ENCODE measurements at places on chromosomes 6 and 20.

GRCh38 chr20:50562262-50562701, 52.1 kb downstream of the PTPN1 start:
- no peak for DNase-seq

DNA sequence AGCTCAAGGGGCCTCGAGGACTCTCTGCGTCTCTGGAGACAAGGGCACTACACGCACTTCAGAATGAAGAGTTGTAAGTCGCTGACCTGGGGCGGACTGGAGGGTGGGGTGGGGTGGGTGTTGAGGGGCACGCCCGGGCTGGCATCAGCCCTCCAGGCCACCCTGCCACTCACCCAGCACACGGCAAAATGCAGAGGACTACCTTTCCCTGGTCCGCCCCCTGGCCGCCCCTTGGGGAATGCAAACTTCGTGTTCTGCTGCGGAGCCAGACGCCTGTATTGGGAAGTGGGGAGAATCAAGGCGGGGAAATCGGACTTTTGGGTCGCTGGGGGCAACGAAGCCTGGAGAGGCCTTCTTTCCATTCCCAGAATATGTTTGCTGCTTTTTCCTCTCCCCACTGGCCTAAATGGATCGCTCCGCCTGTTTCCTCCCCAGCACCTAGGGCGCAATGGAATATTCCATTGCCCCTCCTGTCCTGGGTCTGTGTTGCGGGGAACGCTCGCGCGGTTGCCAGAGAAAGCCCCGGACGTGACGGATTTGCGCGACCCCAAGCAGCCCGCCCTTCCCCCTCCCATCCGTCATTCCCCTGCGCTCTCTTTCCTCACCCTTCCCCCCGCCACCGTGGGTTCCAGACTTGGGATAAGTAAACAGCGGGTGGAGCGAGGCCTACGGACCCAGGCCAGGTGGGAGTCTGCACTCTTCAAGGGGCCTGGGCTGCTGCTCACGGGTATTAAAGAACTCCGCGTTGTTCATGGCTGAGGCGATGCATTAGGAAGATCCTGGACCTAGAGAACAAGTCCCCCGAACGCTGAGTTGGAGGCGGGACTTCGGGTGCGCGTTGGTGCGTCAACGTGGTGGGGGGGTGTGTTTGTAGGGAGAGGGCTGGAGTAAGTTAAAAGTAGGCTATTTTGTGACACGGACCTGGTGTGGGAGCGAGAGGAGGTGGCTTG, at the start of gene PPT2:
TSS of gene PPT2 (plus strand) at position 578 of the 950 bp plus-strand sequence. CDS start 454 bp downstream, outside the sequence.
- DNase-seq: peak; percentile 96

- DNase-seq: no peak
These were observed 158.4 kb downstream of the ZDHHC14 start for GRCh38 chr6:157539421-157539822.

DNA sequence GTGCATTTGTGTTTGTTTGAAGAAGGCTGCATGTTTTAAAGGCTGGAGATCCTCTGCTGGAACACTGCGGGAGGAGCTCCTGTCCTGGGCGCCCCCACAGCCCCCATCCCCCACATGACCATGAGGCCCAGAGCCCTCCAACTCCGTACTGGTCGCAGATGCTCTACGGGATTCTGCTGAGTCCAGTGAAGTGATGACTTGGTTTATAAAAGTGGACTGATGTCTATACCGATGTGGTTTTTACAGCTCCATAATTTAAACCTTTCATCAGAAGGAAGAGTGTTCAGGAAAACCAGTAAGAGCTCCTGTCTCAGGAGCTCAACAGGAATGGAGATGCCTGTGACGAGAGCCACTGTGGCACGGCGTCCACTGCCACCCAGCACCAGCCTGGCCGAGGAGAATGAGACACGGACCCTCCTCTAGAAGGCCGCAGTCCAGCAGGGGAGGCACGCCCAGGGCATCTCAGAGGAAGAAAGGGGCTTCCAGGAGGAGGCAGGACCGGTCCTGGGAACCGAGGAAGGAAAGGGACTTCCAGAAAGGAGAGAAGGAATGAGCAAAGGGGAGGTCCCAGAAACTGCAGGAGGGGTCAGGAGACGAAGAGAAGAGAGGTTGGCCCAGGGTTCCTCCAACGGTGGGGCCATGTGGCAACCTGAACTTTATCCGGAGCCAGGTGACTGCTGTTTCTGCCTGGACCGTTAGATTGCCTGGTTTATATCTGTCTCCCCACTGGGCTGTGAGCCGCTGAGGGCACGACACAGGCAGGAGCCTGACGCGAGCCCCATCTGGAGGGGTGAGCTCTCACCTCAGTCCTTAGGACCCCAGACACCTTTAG, 26.9 kb downstream of the BFSP1 start:
- DNase-seq: no peak

GRCh38 chr6:167687116-167687725, 139.5 kb upstream of the AFDN start:
- no peak for DNase-seq

GRCh38 chr6:125300992-125301434, 754 bp downstream of the HDDC2 start:
- DNase-seq: no peak

DNA sequence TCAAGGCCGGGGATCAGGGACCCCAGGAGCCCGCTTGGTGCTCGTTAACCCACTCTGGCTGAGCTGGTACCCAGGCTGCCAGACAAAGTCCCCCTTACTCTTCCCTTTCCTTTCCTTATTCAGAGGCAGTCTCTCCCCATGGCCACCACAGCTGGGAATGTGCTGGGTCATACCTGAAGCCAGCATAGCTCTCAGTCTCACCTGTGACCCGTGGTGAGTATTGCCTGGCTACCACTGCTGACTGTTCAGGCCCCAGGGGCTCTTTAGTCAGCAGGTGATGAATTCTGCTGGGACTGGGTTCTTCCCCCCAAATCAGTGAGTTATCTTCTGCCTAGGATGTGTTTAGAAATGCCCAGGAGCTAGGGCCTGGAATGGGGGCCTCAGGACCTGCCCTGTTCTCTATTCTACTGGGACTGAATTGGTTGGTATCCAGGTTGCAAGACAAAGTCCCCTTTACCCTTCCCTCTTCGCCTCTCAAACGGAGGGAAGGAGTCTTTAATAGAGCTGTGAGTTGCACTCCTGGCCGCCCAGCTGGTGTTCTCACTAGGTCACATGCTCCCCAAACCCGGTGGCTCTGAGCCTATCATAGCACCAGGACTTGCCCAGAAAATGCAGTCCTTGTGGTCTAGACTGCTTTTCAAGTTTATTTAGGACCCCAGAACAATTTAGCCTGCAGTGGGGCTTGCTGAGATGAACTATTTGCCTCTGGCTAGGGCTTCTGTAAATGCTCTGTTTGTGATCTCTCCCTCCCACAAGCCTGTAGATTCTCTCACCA, 64.6 kb downstream of the MYO6 start:
- no peak for DNase-seq

DNA sequence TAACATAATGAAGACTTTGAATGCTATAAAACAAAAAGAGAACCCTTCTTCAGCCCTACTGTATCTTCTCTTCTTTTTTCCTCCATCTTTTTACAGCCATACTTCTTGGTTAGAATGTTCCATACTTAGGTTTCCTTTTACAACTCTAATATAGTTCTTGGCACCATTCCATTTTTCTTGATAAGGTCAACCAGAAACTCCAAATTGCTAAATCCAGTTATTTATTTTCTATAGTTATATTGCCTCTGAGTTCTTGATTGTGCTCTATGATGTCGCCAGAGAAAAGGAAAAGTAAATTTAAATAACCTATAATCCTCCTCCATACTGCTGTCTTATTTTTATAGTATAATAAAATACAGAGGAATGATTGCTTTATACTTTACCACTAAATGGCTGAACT, 26.7 kb upstream of the COL10A1 start:
- no peak for DNase-seq

GRCh38 chr6:161168281-161168891, 105.5 kb downstream of the AGPAT4 start:
- DNase-seq: no peak

DNA sequence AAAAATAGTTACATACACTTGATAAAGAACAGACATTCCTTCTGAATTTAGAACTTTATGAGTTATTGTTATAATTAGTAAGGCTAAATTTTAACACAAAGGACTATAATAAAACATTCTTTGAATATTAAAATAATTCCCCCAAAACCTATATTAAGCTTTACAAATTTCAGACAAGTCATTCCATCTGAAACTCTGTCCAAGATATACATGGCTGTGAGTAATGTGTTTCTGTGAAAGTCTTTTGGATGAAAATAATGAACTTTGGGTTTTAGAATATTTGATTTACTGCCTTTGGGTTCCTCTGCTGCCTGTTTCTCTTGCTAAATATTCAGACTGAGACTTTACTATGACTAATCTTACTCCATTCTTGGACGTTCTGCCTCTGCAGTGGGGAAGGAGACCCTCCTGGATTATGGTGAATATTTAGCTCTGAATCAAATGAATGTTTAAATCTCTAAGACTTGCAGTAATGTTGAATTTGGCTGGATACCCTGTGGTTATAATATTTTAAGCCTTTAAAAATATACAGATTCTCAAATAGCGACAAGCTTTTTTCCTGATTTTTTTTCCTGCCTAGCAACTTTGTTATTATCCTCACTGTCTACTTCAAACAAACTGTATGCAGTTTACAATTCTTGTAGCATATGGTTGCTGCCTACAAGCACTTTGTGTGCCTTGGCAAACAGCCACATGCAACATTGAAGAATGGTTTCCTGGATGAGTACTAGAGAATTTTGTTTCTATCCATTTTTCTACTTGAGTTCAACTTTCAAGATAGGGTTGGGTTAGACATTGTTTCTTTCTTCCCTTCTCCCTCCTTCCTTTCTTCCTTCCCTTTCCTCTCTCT, 51.4 kb downstream of the TXLNB start:
- peak; percentile 69 for DNase-seq

DNA sequence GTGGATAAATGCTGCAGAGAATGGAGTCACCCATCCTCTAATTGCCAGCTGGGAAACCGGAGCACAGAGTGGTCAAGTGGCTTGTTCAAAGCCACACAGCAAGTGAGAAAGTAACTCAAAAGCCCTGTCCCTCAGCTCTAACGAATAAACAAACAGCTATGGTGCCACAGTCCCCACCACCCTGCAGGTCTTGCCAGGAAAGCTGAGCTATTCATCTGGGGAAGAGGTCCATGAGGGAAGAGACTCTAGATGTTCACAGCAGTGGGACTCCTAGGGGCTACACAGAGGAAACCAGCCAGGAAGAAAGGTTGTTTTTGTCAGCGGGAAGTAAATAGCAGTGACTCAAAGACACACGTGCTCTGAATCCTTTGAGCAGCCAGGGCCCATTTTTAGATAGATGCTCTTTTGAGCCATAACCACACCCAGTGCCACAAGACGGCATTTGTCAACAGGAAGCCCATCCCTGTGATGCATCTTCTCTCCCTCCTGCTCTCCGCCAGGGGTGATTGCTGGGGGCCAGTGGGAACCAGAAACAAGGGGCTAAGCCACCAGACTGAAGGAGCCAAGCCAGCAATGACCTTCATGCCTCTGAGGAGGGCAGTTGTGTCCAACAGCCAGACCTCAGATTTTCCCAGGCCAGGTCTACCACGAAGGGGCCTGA, 32.4 kb upstream of the TCP11 start:
- DNase-seq: peak; percentile 67

DNA sequence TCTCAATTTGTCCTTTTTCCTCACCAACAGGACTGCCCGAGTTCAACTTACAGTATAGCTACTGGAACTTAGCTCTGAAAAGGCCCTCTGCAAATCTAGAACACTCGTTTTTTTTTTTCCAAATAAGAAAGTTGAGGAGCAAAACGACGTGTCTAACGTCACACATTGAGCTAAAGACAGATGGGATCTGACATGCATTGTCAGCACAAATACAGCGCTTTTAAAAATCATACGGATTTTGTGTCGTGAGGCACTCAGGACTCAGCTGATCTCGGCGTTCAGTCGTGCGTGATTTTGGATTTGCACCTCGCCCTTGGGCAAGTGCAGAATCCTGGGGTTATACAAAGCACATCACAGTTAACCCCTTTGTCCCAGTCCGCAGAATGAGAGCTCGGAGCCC, 94.7 kb upstream of the ZNF322 start:
- DNase-seq: no peak
